Upper lobe of left lung (tissue), 6 donors: ENCODE measurements at places on chromosomes 4 and X. TPM values are rescaled to one million over a fixed set of nuclear protein-coding genes. Genes with fewer than 3 reads are reported as not detected.

The TMEM47 gene
- 15.4 TPM for total RNA-seq

GRCh38 chr4:55345054-55345453 lies 988 bp upstream of the SRD5A3 start:
- no peaks in the 10 kb centered on the region for H3K36me3 ChIP-seq
- H3K27ac ChIP-seq = no peak overlapping the region
- DNase-seq = no peak
- no peak overlapping the region for H3K4me3 ChIP-seq

- DNase-seq = no peak
- no peak overlapping the region for H3K27ac ChIP-seq
- no peaks in the 10 kb centered on the region for H3K4me1 ChIP-seq
- H3K4me3 ChIP-seq = no peak overlapping the region
- H3K27me3 ChIP-seq = no peaks in the 10 kb centered on the region
Measured at GRCh38 chrX:132833373-132833772, 125.1 kb downstream of the HS6ST2 start.

The HMX1 gene
- total RNA-seq = not detected

The LRP2BP gene
- 4.7 TPM for total RNA-seq

GRCh38 chr4:102598086-102598761 lies 97.1 kb downstream of the NFKB1 start:
- H3K36me3 ChIP-seq = peaks cover 17% of the 10 kb centered on the region
- peaks cover 4% of the 10 kb centered on the region for H3K4me1 ChIP-seq
- H3K27me3 ChIP-seq = no peaks in the 10 kb centered on the region
- no peak for DNase-seq
- H3K27ac ChIP-seq = peak overlapping the region; percentile 44

- H3K27ac ChIP-seq = no peak overlapping the region
- H3K4me3 ChIP-seq = no peak overlapping the region
- H3K36me3 ChIP-seq = no peaks in the 10 kb centered on the region
- H3K4me1 ChIP-seq = no peaks in the 10 kb centered on the region
Measured at GRCh38 chrX:130075777-130076176, 34.5 kb downstream of the ELF4 start.

- DNase-seq = peak; percentile 77
- no peaks in the 10 kb centered on the region for H3K36me3 ChIP-seq
- H3K27me3 ChIP-seq = no peaks in the 10 kb centered on the region
- no peak overlapping the region for H3K4me3 ChIP-seq
Measured at GRCh38 chr4:26028793-26029567, 115.0 kb downstream of the SMIM20 start.

GRCh38 chr4:182808673-182809416 lies 108.3 kb downstream of the DCTD start:
- H3K27me3 ChIP-seq = no peaks in the 10 kb centered on the region
- H3K4me1 ChIP-seq = peaks cover 21% of the 10 kb centered on the region
- no peaks in the 10 kb centered on the region for H3K36me3 ChIP-seq
- DNase-seq = no peak
- H3K27ac ChIP-seq = no peak overlapping the region
- H3K4me3 ChIP-seq = no peak overlapping the region

- H3K4me1 ChIP-seq = peaks cover 32% of the 10 kb centered on the region
- no peak overlapping the region for H3K4me3 ChIP-seq
- peak; percentile 17 for DNase-seq
- peak overlapping the region; percentile 17 for H3K27ac ChIP-seq
Measured at GRCh38 chr4:2250357-2251072, 8.6 kb upstream of the HAUS3 start.

The SLITRK4 gene
- 0.49 TPM for total RNA-seq

The GYG2 gene
- total RNA-seq = 3.7 TPM

GRCh38 chrX:54415534-54416350 lies 24.5 kb upstream of the TSR2 start:
- H3K4me3 ChIP-seq = no peak overlapping the region
- no peak for DNase-seq

DNA sequence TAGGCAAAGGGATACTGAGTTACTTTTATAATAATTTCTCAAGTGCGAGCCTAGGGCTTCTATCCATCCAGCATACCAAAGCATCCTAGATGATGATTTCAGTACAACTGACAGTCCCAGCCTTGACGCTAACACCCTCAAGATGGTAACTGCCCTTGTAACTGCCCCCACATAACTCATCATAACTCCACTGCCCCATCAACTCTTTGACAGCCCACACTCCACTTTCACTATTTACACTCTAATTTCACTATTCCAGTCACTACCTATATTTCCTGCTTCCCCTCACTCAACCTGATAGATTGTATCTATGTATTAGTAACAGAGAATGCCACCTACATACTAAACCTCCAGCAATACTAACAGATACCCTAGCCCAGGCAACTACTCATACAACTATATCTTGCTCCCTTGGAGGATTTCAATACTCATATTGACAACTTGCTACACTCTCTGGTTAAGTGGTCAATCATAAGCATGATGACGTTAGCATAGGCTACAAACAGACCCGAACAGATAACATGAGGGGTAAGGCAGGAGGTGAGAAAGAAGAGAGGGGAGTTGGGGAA lies 65.0 kb downstream of the HUWE1 start:
- H3K4me3 ChIP-seq = no peak overlapping the region
- no peak for DNase-seq
- peaks cover 76% of the 10 kb centered on the region for H3K36me3 ChIP-seq
- no peaks in the 10 kb centered on the region for H3K4me1 ChIP-seq
- H3K27ac ChIP-seq = no peak overlapping the region

DNA sequence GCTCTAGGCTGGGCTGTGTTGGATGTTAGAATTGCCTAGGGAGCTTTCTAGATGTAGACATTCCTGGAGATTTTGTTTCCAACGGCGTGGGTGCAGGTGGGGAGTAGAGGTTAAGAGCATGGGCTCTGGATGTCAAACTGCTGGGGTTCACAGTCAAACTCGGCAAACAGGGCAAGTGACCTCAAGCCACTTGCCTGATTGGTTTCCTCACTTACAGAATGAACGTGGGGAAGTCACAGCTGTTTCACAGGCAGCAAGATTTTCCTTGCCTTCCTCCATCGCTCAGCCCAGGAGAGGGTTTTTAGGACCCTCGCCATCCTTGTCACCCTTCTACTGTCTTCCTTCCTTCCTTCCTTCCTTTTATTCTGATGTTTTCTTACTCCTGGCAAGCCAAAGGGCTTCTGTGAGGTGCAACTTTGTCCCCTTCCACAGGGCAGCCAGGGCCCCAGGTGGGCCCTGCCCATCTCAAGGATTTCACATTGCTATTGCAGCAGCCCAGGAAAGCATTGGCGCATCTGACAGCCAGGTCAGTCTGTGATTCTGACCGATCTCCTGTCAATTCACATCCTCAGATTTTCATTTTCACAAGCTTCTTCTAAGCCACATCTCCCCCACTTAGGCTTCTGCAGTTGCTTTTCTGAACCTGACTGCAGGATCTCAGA lies 7.0 kb downstream of the RTL5 start:
- peaks cover 54% of the 10 kb centered on the region for H3K4me1 ChIP-seq
- no peak overlapping the region for H3K4me3 ChIP-seq
- H3K27ac ChIP-seq = peak overlapping the region; percentile 74
- H3K27me3 ChIP-seq = no peaks in the 10 kb centered on the region

DNA sequence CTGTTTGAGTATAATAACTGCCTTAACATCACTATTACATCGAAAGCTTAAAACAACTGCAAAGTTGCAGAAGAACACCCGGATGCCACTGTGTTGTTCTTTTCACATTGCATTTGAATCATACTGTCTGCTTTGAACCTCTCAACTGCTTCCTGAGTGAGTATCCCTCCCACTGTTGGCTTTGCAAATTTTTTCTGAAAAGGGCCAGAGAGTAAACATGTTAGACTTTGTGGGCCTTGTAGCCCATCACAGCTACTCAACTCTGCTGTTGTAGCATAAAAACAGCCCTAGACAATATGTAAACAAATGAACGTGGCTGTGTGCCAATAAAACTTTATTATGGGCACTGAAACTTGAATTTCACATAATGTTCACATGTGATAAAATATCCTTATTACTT lies 76.1 kb downstream of the NSG1 start:
- H3K27me3 ChIP-seq = no peaks in the 10 kb centered on the region
- peaks cover 20% of the 10 kb centered on the region for H3K36me3 ChIP-seq
- H3K4me3 ChIP-seq = no peak overlapping the region
- no peaks in the 10 kb centered on the region for H3K4me1 ChIP-seq

GRCh38 chrX:15322472-15322871 lies 7.0 kb upstream of the ASB11 start:
- no peaks in the 10 kb centered on the region for H3K4me1 ChIP-seq
- H3K4me3 ChIP-seq = no peak overlapping the region
- H3K27me3 ChIP-seq = no peaks in the 10 kb centered on the region
- peaks cover 14% of the 10 kb centered on the region for H3K36me3 ChIP-seq
- DNase-seq = no peak

- no peaks in the 10 kb centered on the region for H3K4me1 ChIP-seq
- no peak overlapping the region for H3K4me3 ChIP-seq
- DNase-seq = no peak
- no peaks in the 10 kb centered on the region for H3K36me3 ChIP-seq
Measured at GRCh38 chr4:13355111-13355880, 128.8 kb downstream of the RAB28 start.

DNA sequence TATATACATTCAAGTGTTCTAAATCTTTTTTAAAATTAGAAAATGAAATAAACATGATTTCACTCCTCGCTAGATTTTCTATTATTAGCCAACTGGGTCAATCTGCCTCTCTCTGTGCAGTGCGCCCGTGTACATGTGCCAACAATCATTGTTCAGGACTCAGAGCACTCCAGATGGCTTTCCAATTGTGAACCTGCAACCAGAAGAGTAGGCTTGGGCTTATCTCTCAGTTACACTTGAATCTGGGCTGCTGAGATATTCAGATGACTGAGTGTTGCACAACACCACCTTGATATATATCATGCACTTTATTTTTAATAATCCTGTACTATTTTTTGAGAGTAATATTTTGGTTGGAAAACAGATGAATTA lies 184.0 kb upstream of the FSTL5 start:
- no peak for DNase-seq
- no peak overlapping the region for H3K4me3 ChIP-seq
- no peaks in the 10 kb centered on the region for H3K4me1 ChIP-seq
- H3K27ac ChIP-seq = no peak overlapping the region
- H3K36me3 ChIP-seq = no peaks in the 10 kb centered on the region
- H3K27me3 ChIP-seq = no peaks in the 10 kb centered on the region

The HOPX gene
- 378 TPM for total RNA-seq

GRCh38 chr4:87633243-87633642 lies 16.8 kb upstream of the DMP1 start:
- H3K36me3 ChIP-seq = no peaks in the 10 kb centered on the region
- no peak overlapping the region for H3K27ac ChIP-seq
- no peak overlapping the region for H3K4me3 ChIP-seq
- H3K4me1 ChIP-seq = no peaks in the 10 kb centered on the region

DNA sequence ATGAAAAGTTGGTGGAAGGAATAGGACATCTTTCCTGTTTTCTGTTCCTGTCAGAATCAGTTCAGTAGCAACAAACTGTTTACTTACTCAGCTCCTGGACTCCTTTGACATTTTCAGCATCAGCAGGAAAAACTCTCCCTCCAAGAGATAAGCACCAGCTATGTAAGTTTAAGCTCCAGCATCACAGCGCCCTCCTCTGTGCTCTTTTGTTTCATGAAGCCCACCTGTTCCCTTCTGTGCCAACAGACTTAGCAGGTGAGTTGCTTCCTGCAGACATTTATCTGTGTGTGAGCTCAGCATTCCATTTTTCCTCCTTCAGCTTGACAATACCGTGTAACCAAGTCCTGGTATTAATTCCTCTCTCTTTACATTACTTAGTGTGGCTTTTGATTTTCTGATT lies 644.1 kb upstream of the AGA start:
- DNase-seq = no peak
- H3K27ac ChIP-seq = no peak overlapping the region
- H3K4me3 ChIP-seq = no peak overlapping the region
- H3K4me1 ChIP-seq = no peaks in the 10 kb centered on the region
- no peaks in the 10 kb centered on the region for H3K36me3 ChIP-seq
- no peaks in the 10 kb centered on the region for H3K27me3 ChIP-seq

The SMIM31 gene
- total RNA-seq = 1.7 TPM

GRCh38 chr4:165440415-165441158 lies 61.8 kb downstream of the CPE start:
- H3K27ac ChIP-seq = no peak overlapping the region
- no peaks in the 10 kb centered on the region for H3K27me3 ChIP-seq
- no peaks in the 10 kb centered on the region for H3K36me3 ChIP-seq
- no peaks in the 10 kb centered on the region for H3K4me1 ChIP-seq
- no peak overlapping the region for H3K4me3 ChIP-seq

GRCh38 chr4:158995965-158996364 lies 106.9 kb upstream of the RAPGEF2 start:
- no peaks in the 10 kb centered on the region for H3K36me3 ChIP-seq
- no peak for DNase-seq
- no peaks in the 10 kb centered on the region for H3K4me1 ChIP-seq
- H3K27me3 ChIP-seq = no peaks in the 10 kb centered on the region
- no peak overlapping the region for H3K27ac ChIP-seq

- no peak overlapping the region for H3K4me3 ChIP-seq
- no peaks in the 10 kb centered on the region for H3K36me3 ChIP-seq
- no peaks in the 10 kb centered on the region for H3K27me3 ChIP-seq
- H3K4me1 ChIP-seq = no peaks in the 10 kb centered on the region
- DNase-seq = no peak
Measured at GRCh38 chrX:129529685-129530281, 6.5 kb upstream of the SMARCA1 start.

The FAM53A gene
- total RNA-seq = 2.0 TPM

The BMX gene
- not detected for total RNA-seq

DNA sequence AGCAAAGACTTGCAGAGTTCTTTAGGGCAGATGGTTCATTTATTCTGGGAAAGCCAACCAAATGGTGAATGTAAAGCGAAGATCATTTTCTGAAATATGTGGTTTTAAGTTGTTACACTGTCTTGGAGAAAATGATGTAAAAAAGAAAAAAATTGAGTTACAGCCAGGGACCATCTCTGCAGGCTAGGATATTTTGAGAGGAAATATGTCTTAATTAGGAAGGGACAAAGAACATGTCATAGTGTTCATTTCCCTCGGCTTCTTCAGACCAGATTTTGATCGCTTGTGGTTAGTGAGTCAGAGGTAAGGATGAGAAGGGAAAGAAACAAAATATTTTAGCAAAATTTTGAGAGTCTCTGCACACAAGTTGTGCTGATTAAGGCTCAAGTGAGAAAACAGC lies 59.0 kb upstream of the C1QTNF7 start:
- H3K4me1 ChIP-seq = no peaks in the 10 kb centered on the region
- H3K27ac ChIP-seq = no peak overlapping the region
- no peaks in the 10 kb centered on the region for H3K36me3 ChIP-seq
- no peak overlapping the region for H3K4me3 ChIP-seq
- H3K27me3 ChIP-seq = no peaks in the 10 kb centered on the region

GRCh38 chr4:123597586-123597985 lies 201.0 kb downstream of the SPRY1 start:
- no peak overlapping the region for H3K27ac ChIP-seq
- peaks cover 25% of the 10 kb centered on the region for H3K4me1 ChIP-seq
- no peak overlapping the region for H3K4me3 ChIP-seq
- DNase-seq = no peak
- no peaks in the 10 kb centered on the region for H3K36me3 ChIP-seq

The TEX13D gene
- total RNA-seq = not detected
